ENCODE measurements at places on chromosomes 5 and 9.

DNA sequence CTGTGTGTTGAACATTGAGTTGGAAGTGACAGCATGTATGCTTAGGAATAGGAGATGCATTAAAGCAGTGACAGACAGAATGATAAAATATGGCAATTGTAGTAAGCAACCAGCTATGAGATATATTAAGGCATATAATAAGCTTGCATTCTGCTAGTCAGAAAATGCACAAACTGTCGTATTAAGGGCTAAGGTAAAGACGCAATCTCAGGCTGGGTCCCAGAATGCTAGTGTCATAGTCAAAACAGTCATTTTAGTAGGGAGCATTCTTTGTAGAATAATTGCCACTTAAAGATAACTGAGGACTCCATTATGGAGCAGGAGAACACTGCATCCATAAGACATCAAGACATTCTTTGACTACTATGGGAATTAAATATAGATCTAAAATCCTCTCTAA is 1369.7 kb upstream of the C9orf72 start:
- DNase-seq, result no peak

DNA sequence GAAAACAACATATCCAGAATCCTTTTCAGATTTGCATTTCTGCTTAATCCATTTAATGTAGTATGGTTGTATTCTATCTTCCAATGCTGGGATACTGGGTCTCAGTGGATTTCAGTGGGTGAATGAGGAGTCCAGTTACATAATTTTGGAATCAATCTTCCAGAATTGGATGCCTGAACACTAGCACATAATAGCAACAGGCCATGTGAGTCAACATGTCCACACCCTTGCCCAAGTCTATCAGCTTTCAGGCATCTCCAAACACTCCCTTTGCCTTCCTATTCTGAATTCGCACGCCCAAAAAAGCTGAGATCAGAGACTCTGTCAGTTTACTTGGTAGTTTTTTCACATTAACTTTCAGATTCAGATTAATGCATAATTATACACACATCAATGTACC is 202.6 kb downstream of the TSSK1B start:
- no peak for DNase-seq

GRCh38 chr5:171578049-171578828 is 158.8 kb downstream of the FGF18 start:
- no peak for DNase-seq

DNA sequence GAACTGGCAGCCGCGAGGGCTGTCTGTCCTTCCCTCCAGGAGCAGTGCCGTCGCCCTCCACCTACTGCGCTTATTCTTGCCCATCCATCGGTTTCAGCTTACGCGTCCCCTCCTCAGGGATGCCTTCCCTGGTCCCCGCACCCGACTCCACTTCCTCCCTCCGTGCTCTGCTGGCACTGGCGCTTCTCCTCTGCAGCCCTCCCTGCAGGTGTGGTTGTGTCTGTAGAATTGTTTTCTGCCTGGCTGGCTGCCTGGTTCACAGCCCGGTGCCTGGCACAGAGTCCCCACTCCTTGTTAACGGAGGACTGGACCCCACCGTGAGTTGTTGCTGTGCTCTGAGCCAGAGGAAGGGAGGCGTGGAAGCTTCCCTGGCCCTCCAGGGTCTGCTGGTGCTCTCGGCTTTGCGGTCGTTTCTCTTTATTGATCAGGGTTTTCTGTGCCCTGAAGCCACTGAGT is 5.7 kb downstream of the NTMT1 start:
- DNase-seq, result no peak

DNA sequence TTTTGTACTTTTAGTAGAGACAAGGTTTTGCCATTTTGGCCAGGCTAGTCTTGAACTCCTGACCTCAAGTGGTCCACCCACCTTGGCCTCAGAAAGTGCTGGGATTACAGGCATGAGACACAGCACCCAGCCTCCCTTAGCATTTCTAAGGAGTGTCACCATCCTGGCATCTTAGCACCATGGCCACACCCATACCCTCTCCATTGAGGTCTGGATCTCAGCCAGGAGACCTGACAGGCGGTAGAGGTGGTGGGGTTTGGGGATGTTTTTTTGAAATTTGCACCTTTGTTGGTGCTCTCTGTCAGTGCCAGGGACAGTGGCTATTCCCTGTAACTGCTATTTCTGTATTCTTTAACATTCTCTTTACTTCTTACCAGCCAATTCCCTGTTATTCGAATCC is 72.5 kb downstream of the TRIM36 start:
- DNase-seq, result no peak

DNA sequence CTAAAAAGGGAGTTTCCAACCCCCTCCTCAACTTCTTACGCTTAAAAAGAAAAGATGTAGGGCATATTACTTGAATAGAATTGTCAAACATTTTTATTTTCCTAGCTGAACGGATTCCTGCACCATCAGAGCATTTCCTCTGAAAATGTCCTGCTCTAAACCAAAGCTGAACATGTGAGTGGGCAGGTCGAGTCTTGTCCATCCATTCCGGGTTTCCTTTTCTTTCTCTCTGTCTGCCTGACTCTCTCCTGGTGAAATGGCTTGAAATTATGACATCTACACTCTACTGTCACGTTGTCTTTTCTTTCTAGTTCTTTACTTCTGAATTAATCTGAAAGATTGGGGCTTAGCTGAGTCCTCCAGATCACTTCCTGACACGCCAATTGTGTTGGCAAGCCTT is 39.2 kb upstream of the PTPN3 start:
- DNase-seq, result no peak

DNA sequence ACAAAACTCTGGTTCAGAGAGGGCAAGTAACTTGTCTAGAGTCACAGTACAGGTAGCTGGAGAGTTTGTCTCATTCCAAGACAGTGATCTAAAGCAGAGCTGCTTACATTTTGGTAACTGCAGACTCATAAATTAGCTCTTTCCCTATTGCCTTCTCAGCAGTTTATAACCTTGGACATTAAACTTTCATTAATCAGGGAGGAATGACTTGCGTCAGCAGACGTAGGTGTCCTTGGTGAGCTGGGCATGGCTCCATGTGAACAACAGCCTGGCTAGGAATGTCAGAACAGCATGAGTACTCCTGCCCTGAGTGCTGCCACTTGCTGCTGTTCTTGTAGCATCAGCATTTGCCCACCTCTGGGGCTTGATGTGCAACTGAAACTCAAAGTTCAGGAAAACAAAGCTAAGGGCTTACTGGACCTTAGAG is 2.2 kb upstream of the ALDOB start:
- DNase-seq, result no peak

DNA sequence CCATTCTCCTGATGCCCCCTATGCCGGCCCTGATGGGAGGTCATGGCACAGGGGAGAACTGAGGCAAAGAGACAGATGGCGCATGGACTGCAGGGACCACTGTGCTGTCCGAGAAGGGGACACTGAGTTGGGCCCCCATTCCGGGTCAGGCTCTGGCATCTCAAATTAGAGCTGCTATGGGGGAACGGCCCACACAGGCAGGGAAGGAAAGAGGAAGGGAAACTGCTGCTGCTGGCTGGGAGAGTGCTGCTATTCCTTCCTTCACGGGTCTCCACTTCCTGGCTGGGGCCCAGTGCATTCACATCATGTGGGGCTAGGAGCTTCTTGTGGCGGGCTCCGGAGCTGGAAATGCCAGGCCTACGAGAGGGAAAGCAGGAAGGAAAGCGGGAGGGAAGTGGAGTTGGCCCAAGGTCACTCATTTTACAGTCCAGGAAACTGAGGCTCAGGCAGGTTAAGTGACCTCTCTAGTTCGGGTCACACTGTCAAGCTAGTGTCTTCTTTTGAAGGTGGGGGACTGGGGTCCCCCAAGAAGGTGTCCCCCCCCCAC is 1.3 kb upstream of the CARD19 start:
- DNase-seq, result no peak

DNA sequence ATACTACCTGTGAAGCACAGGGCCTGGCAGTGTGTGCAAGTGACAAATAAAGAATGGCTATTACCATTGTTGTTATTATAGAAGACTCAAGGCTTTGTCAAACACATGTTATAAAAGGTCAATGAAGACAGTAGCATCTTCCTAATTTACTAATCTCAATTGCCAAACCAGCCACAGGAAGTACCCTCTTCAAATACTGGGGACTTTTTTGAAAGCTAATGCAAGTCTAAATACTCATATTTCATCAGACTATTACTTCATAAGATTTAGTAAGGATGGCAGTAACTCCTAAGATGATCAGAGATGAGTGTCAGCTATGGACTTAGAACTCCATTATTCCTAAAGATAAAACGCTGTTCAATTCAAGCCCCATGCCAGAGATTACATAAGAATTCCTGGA is 43.0 kb downstream of the GNAQ start:
- no peak for DNase-seq

DNA sequence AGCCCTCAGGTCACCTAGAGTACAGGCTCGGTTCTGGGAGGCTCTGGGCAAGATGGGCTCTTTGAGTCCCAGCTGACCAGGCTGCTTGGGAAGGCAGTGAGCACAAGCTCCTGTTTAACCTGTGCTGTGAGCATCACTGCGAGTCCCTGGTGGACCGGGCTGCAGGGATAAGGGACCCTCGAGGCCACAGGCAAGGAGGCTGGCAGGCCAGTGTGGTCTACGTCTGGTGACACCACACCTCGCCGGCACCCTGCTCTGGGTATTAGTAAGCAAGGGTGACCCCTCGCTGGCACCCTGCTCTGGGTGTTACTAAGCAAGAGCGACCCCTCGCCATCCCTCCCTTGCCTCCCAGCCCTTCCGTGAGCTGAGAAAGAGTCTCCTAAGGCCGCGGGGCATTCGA is 125.9 kb upstream of the FOXD4L5 start:
- no peak for DNase-seq

All from activated T-cell treated with anti-CD3 and anti-CD28 coated beads for 1 hour (primary cell).